Astrocyte (in vitro differentiated cells and primary cell): ENCODE measurements at places on chromosomes 6 and 20.
A peak's percentile ranks its signal among the peaks of the same experiment; 100 is the strongest.

- DNase-seq = no peak
These were observed 13.8 kb upstream of the HLA-G start for GRCh38 chr6:29813809-29814208.

DNA sequence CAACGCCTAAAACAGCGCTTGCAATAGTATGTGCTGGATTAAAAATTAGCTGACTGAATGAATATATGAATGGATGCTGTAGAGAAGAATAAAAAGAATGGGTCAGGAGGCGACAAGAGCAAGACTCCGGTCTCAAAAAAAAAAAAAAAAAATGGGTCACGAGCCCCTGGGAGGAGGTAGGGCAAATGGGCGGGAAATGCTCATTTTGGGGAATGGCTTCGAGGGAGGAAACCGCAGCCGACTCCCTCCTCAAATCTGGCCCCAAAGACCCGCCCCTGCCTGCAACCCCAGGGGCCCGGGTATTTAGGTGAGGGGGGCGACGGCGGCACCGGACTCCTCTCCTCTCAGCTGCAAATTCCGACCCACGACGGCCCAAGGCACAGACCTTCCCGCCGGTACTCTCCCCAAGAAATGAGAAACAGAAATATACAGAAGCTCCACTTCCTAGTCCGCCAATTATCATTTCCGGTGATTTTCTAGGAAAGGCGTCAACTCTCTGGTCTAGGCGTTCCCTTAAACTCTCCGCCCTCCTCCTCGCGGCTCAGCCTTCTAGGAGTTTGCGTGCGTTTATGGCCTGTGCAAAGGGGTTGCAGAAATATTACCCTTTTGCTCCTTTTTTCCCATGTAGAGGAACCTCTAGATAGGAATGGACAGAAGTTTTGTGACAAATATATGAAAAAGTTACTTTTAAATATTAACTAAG lies at the start of gene ZNF311:
ZNF311 (minus strand) TSS at position 133 of the 703 bp plus-strand sequence. CDS start 1,361 bp downstream, outside the sequence.
- peak; percentile 52 for DNase-seq

DNA sequence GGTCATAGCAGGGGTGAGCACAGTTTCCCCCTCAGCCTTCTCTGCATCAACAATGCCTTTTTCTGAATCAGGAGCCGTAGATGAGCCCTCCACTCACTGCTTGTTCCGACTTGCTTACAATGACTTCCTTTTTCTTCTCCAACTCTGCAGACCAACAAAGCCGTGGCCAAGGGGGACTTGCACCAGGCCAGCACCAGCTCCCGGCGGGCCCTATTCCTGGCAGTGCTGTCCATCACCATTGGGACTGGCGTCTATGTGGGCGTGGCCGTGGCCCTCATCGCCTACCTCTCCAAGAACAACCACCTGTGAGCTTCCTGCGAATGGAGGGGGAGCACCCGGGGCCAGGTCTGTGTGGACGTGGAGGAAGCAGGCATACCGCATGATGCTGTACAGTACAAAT lies 195.8 kb downstream of the SYNDIG1 start:
- DNase-seq = no peak

GRCh38 chr20:40746251-40746650 lies 57.2 kb upstream of the MAFB start:
- no peak for DNase-seq

DNA sequence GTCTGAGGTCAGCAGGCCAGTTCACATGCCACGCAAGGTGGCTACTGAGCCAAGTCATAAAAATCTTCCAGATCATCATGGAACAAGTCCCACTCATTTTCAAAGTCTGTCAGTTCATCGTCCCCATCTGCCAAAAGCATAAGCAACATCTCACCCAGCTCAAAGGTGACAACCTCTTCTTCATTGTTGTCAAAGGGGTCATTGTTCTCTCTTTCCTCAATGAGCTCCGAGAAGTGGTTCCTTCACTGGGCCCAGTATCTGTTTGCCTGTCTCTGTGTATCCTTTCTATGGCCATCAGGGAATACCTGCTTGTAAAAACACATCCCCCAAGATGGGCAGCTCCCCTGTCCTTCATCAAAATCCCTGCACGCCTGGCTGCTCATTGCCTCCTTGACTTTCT lies 49.5 kb downstream of the ZNF334 start:
- no peak for DNase-seq

- no peak for DNase-seq
These were observed 157.0 kb downstream of the SOX4 start for GRCh38 chr6:21750575-21750974.

DNA sequence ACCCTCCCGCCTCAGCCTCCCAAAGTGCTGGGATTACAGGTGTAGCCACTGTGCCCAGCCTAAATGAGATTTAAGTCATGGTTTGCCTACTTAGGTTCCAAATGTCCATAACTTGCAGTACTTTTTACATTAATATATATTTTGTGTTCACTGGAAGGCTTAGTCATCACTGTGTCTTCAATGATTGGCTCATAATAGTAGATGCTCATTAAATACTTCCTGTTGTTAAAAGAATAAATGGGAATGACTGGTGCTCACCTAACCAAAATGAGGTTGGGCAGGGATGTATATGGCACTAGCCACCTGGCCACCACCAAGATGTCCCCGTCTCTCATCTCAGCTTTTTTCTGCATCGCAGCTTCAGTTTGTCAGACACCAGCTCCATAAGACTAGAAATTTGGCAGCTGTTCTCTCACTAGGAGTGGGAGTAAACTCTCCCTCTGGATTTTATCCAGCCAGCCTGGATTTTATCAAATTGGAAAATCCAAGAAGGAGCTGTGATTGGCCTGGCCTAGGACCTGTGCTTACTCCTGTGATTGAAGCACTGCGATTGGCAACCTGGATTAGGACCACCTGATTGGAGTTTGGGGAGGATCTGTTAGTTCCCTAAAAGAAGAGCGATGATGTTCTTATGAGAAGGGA lies 1.1 kb upstream of the GLO1 start:
- no peak for DNase-seq

GRCh38 chr6:28568515-28569108 lies 42.9 kb downstream of the GPX5 start:
- DNase-seq = no peak

- DNase-seq = no peak
These were observed 684 bp upstream of the MED23 start for GRCh38 chr6:131628726-131629125.

DNA sequence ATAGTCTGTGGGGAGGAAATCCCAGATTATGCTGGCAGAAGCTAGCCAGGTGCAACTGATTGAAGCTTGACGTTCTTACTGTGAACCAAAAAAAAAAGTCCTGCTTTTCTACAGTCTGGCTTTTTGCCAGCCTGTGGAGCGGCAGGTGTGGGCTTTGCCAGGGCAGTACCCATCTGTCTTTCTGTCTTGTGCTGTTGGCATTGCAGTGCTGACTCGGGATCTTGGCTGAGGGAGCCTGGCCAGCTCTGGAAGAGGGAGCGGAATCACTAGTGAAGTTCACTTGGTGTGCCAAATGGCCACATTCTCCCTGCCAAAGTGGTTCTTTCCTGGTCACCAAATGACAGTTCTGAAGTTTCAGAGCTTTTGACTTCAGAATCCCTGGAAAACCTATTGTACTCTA lies 5.0 kb downstream of the KIF3B start:
- no peak for DNase-seq

DNA sequence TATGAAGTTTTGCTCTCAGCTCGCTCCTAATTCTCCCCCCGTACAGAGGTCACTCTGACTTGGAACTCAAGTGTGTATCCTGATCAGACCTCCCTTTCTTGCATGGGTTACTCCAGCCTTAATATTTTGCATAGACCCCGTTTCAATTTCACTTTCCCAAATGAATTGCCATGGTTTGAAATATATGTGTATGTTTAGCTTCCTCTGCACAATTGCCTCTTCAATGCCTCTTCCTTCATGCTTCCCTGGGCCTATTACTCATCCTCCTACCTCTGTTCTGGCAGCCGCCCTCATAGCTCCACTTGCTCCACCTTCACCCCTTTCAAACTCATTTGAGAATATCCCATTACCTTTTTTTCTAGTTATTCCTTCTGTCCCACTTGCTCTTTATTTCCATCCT lies 90.0 kb upstream of the SAMD5 start:
- DNase-seq = no peak

DNA sequence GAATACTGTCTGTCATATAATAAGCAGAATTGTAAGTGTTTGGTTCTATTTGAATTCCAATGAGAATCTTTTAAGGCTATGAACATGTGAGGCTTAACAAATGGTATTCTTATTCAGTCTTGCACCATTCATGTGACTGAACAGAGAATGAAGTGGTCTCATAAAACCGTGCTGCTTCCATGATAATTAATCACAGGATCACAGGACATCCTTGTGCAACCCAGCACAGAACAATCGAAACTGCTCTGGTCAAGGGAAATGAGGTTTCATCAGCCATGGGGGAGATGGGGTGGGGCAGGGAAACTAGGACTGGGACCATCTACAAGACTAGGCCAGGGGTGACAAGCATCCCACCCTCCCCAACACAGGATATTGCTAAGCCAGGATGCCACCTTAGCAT lies 6.0 kb downstream of the PPIL6 start:
- DNase-seq = no peak

DNA sequence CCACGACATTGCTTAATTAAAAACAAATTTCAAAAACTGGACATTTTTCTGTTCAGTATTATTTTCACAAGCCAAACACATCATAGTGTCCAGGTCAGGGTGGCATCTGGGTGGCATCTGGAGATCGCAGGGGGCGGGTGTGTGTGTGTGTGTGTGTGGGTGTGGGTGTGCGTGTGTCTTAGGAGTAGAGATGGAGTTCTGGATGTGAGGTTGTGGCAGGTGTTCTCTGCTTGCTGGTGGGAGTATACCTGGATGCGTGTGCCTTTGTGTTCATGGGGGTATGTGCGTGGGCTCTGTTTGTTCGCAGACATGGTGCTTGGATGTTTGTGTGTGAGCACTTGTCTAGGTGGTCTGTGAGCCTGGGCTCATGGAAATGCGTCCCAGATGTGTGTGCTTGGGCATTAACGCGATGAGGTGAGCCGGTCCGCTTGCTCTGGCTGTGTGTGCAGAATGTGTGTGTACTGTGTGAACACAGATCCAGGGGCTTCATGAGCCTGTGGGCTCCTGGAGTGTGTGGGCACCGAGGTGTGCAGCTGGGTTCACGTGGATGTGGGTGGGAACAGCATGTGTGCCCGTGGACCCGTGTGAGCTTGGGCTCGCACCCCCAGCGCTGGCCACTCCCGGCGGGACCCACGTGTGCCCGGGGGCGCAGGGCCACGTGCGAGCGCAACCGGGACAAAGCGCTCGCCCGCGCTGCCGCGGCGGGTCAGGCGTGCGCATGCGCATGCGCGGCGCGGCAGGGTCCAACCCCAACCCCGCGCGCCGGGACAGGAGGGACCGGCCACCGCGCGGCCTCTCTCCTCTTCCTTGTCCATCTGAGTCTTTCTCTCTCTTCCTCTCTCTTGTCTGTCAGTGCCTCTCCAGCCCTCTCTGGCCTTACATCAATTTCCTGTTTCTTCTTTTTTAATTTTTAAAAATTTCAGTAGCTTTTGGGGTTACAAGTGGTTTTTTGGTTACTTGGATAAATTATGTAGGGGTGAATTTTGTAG lies 60.4 kb downstream of the SRC start:
- DNase-seq = no peak

GRCh38 chr6:99605074-99605734 lies 1.4 kb upstream of the PRDM13 start:
- DNase-seq = no peak

DNA sequence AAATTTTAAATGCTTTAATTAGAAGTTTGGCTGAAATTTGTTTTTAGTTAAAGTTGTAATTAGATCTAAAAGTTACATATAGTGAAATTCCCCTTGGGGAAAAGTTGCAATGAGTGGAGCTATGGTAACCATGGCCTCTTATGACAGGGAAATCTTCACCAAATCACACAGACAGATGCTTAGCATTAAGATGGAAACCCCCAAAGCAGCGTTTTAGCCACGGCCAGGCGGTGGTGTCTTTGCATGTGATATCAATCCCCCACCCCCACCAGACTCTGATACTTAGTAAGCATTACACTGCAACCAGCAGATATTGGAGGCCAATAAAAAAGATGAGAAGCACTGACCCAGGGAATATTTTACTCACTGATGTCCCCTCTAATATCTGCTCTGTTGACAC lies 75.7 kb downstream of the REPS1 start:
- DNase-seq = no peak

GRCh38 chr6:148405894-148406293 lies 63.3 kb downstream of the SASH1 start:
- no peak for DNase-seq

- DNase-seq = no peak
These were observed 11.2 kb downstream of the OGFRL1 start for GRCh38 chr6:71299541-71300470.

DNA sequence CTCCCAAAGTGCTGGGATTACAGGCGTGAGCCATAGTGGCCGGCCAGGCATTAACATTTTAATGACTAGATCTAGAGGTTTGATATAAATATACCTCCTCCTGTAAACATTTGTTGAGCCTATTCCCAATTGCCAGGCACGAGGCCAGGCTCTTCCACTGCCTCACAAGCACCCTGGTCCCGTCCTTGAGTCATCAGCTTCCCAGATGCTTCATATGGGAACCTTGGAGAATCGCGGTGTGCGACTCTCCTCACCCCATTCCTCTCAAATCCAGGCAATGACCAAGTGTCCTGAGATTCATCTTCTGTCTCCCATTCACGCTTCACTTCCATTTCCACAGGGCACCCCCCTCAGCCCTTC lies 35.9 kb upstream of the PIM1 start:
- peak; percentile 90 for DNase-seq

DNA sequence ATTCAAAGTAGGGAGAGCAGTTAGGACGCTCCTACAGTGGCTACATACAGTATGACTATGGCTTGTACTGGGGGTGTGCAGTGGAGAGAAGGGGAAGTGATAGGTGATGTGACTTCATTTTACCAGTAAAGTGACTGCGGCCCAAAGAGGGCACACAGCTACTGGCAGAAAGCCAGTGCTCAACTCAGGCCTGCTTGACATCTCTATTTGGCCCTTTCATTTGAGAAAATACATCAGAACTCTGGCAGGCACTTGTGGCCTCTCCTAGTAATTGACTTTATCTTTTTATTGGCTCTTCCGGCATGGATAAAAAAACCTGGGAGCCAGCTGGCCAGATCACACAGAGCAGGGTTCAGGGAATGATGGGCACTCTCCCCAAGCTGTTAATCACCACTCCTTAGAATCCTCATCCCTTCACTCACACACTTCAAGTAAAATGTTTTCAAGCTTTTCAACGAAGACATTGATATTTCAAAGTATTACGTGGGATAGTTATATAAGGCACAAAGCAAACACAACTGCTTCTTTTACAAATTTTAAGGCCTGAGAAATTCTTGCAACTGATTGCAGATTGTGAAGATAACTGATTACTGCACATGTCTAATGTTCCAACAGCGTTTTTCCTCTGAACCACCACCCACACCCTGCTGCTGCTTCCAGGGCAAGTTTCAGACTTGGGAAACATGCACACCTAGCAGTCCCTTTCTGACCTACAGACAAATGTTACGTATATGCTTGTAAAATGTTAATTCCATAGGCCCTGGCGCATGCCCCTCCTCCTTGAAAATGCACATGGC lies 73.5 kb downstream of the TNFRSF21 start:
- no peak for DNase-seq

- no peak for DNase-seq
These were observed 36.2 kb downstream of the TGM3 start for GRCh38 chr20:2331901-2332565.
